GM23248 (cell line): ENCODE measurements at places on chromosomes 16 and 17. TPM values are rescaled to one million over a fixed set of nuclear protein-coding genes. Genes with fewer than 3 reads are reported as not detected.

DNA sequence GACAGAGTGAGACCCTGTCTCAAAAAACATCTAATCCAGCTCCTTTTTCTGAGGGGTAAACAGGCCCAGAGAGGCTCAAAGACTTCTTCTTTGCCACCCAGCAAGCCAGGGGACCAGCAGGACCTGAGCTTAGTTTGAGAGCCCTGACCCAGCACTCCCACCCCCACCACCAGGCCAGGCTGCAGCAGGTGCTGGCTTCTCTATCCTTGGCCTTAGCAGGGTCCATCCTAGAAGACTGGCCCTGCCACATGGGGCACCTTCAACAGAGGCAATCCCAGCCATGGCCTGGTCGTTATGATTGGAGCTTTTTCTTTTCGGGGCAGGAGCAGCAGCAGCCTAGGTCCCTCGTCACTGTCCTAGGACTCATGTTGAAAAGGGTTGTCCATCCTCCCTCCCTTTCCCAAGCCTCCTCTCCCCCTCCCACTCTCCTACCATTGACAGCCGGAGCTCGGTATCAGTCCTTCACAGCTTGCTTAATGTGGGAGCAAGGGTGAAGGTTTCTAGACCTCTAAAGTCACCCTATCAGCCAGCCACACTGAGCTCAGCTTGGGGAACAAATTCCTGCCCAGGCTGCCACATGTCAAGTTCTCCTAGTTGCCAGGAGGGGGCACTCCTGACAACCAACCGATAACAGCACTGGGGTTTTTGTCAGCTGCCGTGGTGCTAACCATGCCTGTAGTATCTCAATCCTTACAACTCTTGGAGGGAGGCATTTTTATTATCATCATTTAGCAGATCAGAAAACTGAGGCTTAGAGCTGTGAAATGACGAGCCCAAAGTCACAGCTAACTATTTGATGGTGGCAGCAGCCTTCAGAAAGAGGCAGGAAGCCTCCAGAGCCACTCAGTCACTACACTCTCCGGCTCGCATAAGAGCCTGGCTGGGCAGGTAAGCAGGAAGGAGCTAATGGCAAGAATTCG is 11.2 kb downstream of the MRPL27 start:
- DNase-seq = peak; percentile 85

- no peak for DNase-seq
Observed at GRCh38 chr17:55201308-55201932, 63.3 kb upstream of the HLF start.

The BEAN1 gene
- 0.32 and 1.1 TPM in 2 replicates for total RNA-seq

- DNase-seq = peak; percentile 82
Observed at GRCh38 chr16:56506941-56507340, 12.9 kb downstream of the BBS2 start.

The ALDH3A1 gene
- 1.2 and 22.1 TPM in 2 replicates for total RNA-seq

The STRADA gene
- 13.9 and 15.7 TPM in 2 replicates for total RNA-seq

The ZNF385C gene
- total RNA-seq = not detected in 2 replicates

The NOG gene
- 6.7 TPM in 2 replicates for total RNA-seq

GRCh38 chr17:67025216-67025792 is 19.1 kb upstream of the CACNG1 start:
- DNase-seq = no peak

GRCh38 chr16:57781741-57782606 is 20.3 kb downstream of the KIFC3 start:
- peak; percentile 76 for DNase-seq

DNA sequence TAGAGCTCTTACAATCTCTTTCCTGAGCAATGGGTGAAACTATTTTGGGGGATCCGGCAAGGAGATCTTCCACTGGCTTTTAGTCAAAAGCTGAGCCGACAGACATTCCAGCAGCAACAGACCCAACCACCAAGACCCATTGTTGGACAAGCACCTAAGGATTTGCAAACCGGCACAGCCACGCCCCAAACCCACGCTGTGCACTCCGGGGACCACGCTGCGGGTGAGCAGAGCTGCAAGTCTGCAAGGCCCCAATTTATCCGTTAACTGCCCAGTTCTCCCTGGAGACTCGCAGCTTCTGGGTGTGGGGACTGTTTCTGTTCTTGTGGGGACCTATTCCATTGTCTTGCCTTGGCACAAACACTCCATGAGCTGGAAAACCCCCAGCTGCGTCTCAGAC is 45.9 kb downstream of the C16orf95 start:
- no peak for DNase-seq

The CPD gene
- 82.5 and 121 TPM in 2 replicates for total RNA-seq

DNA sequence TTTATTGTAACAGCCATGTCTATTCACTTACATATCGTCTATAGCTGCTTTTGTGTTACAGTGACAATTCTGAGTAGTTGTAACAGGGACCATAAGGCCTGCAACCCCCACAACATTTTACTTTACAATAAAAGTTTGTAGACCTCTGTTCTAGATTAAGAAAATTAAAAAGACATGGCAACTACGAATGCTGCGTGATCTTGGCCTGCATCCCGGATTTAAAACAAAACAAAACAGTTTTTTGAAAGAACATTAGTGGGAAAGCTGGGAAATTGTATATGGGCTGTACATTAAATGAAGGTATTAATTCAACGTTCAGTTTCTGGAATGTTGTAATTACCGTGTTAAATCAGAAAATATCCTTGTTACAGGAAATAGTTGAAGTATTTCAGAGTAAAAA is 64.1 kb downstream of the RMI2 start:
- DNase-seq = peak; percentile 35

DNA sequence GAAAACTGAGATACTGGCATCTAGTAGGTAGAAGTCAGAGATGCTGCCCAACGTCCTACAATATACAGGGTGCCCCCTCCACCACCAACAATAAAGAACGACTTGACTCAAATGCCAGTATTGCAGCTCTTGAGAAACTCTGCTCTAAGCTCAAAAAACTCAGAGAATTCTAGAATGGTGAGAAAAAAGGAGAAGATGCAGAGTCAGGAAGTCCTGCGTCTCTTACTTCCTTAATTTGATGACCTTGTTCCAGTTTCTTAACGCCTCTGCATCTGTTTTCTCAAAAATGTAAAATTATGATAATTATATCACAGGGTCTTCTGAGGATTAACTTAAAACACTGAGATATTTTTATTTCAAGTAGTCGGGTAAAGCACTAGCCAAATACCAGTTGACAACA is 1.7 kb upstream of the HSBP1 start:
- no peak for DNase-seq

GRCh38 chr16:80759419-80760162 is 44.8 kb downstream of the CDYL2 start:
- no peak for DNase-seq

- peak; percentile 75 for DNase-seq
Observed at GRCh38 chr17:81939881-81940385, 2.8 kb upstream of the PYCR1 start.

The TBC1D28 gene
- total RNA-seq = not detected in 2 replicates

The ADAP2 gene
- not detected in 2 replicates for total RNA-seq

GRCh38 chr17:39225308-39225958 is at the start of gene STAC2:
STAC2 (minus strand) TSS chr17:39225945; CDS start chr17:39225502, 443 bp downstream.
- peak; percentile 34 for DNase-seq

The MMP25 gene
- total RNA-seq = not detected in 2 replicates

- peak; percentile 97 for DNase-seq
Observed at GRCh38 chr17:80984749-80985148, 6.9 kb upstream of the CHMP6 start.

The SRCIN1 gene
- not detected in 2 replicates for total RNA-seq

GRCh38 chr17:39706383-39706782 is 6.5 kb downstream of the ERBB2 start:
- no peak for DNase-seq

The ABCA5 gene
- total RNA-seq = 7.1 and 9.7 TPM in 2 replicates

- DNase-seq = no peak
Observed at GRCh38 chr17:59627770-59628171, 8.1 kb downstream of the CLTC start.

The TUBB3 gene
- 215 and 225 TPM in 2 replicates for total RNA-seq
